Activated T-cell treated with anti-CD3 and anti-CD28 coated beads for 24 hours (primary cell): ENCODE measurements at places on chromosomes 1 and 21.

DNA sequence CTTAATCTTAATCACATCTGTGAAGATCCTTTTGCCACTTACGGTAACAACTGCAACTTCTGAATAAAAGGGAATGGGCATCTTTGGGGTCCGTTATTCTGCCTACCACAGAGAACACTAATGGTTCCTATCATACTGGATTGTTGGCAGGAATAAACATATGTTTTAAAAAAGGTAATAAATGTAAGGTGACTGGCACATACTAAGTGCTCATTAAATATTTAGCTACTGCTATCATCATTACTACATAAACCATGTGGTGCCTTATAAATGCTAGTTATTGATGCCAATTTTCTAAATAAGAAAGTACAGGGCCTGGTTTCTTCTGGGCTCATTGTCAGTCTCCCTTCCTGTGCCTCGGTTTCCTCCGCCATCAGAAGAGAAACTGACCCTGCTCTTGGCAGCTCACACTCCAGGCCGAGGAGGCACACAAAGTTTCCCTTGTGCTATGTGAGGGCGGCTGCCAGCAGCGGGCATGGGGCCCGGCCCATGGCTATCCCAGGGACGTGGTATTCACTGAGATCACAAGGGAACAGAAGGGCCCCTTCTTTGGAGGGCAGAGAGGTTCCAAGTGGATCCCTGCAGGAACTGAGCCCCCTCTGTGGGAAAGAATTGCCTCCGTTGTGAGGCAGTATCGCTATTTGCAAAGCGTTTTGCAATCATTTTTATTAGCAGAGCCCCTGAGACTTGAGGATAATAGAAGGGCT is 26.2 kb downstream of the NAV1 start:
- DNase-seq: no peak

DNA sequence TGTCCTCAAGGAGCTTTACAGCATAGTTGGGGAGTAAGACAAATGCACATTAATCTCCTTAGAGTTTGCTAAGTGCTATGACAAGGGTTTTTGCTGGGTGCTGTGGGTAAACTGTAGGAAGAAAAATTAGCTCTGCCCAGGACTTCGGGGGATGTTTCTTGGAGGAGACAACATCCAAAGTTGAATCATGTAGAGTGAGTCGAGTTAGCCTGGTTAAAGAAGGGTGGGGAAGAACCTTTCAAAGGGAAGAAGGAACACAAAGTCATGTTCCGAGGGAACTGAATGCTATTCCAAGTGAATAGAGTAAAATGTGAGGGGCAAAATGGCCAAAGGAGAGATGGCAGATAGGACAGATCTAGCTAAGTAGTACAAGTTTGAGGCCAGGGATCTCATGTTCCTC is 17.1 kb downstream of the SPRTN start:
- DNase-seq: no peak

DNA sequence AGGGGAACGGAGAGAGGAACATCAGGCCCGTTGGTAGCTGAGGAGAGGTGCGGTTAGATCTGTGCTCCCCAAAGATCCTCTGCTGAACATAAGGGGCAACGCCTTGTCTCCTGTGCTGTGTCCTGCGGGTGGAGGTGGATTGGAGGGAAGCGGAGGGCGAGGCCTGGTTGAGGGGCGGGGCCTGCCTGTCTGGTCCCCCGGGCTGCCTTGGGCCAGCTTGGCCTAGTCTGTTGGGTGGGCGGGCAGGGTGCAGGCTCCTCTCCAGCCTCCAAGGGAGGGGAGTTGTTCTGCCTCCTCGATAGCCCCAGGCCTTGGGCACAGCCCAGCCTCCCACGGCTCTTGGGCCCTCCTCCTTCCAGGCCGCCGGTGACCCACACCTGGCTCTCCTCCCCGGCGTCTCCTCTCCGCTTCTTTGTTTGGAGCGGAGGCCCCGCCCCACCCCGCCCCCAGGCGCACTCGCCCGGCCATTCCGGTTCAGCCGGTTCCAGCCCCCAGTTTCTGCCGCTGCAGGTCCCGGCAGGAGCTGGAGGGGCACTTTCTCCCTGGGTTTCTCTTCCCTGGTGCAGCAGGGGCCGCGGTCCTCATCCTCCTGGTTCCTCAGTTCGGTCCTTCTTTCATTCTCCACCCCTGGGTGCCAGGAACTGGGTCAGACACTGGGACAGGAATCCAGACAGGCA is 19.4 kb downstream of the PTPRF start:
- DNase-seq: no peak

DNA sequence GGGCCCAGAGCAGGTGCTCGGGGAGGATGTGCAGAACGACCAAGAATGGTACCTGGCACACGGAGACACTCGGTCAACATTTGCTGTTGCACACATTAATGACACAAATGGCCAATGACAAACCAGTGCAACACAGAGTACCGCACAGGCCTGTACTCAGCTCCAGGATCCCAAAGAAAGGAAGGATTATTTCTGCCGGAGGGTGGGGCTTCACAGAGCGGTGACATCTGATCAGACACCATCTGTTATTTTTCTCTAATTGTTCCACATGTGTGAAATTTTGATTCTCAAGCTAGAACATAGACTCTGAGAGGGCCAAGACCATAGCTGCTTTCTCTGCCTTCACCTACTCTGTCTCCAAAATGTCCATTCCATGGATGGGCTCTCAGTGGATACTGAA is 100.4 kb downstream of the MRPL37 start:
- no peak for DNase-seq

- DNase-seq: no peak
These were observed 1.2 kb downstream of the ACBD3 start for GRCh38 chr1:226185141-226186036.
